ENCODE measurements at places on chromosomes 6 and 20. TPM values are rescaled to one million over a fixed set of nuclear protein-coding genes. Genes with fewer than 3 reads are reported as not detected.

Gene TRAPPC3L
- not detected for total RNA-seq

Gene BMP6
- 3.4 TPM for total RNA-seq

Gene TAF4
- total RNA-seq, result 35.9 TPM

Gene MOXD1
- 8.9 TPM for total RNA-seq

Gene BMP5
- total RNA-seq, result 1.7 TPM

Gene CDS2
- total RNA-seq, result 57.5 TPM

Gene OLIG3
- not detected for total RNA-seq

Gene SLC22A23
- 17.1 TPM for total RNA-seq

Gene RIPOR2
- 4.0 TPM for total RNA-seq

GRCh38 chr6:53593001-53593488 is 48.1 kb upstream of the GCLC start:
- H3K27ac ChIP-seq, result no peak overlapping the region
- no peaks in the 10 kb centered on the region for H3K27me3 ChIP-seq
- H3K36me3 ChIP-seq, result no peaks in the 10 kb centered on the region

DNA sequence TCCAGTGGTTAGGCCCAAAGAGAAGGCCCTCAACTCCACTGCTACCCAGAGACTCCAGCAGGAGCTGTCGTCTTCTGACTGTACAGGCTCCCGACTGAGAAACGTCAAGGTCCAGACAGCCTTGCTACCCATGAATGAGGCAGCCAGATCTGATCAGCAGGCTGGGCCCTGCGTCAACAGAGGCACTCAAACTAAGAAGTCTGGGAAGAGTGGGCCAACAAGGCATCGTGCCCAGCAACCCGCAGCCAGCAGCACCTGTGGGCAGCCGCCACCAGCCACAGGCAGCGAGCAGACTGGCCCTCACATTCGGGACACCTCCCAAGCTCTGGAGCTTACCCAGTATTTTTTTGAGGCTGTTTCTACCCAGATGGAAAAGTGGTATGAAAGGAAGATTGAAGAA is 8.1 kb downstream of the LYRM2 start:
- H3K4me3 ChIP-seq, result no peak overlapping the region
- no peak for DNase-seq
- H3K4me1 ChIP-seq, result no peaks in the 10 kb centered on the region

DNA sequence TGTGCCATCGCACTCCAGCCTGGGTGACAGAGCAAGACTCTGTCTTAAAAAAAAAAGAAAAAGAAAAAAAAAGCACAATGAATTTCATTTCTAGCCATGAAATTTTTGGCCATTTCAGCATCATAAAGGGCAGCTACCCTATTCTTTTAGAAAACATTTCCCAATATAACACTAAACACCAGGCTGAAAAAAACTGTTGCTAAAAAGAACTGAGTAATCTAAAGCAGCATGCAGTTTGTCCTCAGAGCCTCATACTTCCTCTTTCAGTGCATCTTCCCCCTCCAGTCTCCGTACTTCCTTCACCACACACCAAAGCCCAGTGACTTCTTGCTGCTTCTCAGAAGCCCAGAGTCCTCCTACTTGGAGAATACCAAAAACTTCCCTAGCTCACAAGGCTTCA is 5.6 kb upstream of the IFNGR1 start:
- no peaks in the 10 kb centered on the region for H3K36me3 ChIP-seq
- no peaks in the 10 kb centered on the region for H3K27me3 ChIP-seq
- peaks cover 8% of the 10 kb centered on the region for H3K4me1 ChIP-seq
- H3K27ac ChIP-seq, result no peak overlapping the region

- no peaks in the 10 kb centered on the region for H3K27me3 ChIP-seq
- H3K36me3 ChIP-seq, result no peaks in the 10 kb centered on the region
- no peak for DNase-seq
- peaks cover 14% of the 10 kb centered on the region for H3K4me1 ChIP-seq
Observed at GRCh38 chr6:141267420-141267819, 865.3 kb upstream of the GJE1 start.

- H3K27ac ChIP-seq, result peak overlapping the region; percentile 94
- H3K4me3 ChIP-seq, result peak overlapping the region; percentile 82
- DNase-seq, result no peak
Observed at GRCh38 chr6:27091661-27092315, 155.7 kb upstream of the PRSS16 start.

- no peak overlapping the region for H3K27ac ChIP-seq
- H3K4me3 ChIP-seq, result no peak overlapping the region
- H3K36me3 ChIP-seq, result no peaks in the 10 kb centered on the region
- no peak for DNase-seq
Observed at GRCh38 chr20:54115172-54115854, 44.9 kb upstream of the BCAS1 start.

DNA sequence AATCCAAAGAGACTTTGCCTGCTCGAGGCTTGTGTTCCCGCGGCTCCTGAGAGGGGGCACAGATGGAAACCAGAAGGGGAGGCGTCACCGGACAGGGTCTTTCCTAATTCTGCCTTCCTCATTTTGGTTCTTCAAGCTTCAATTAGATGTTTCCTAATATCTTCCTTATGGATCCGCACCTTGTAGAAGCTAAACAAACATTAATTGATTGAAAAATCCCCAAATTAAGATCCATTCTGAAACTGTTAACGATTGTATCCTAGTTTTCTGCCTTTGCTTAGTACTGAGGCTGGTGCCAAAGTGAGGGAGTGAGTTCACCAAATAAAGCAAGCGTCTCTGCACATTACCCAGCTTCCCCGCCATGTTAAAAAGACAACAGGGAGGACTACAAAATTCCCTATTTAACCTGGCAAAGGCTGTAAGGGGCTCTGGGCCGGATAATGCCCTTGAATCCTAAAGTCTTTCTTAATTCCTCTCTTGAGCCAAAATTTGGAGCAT is 123.2 kb downstream of the GPX5 start:
- peak overlapping the region; percentile 89 for H3K4me3 ChIP-seq
- H3K27me3 ChIP-seq, result peaks cover 7% of the 10 kb centered on the region
- H3K36me3 ChIP-seq, result no peaks in the 10 kb centered on the region

DNA sequence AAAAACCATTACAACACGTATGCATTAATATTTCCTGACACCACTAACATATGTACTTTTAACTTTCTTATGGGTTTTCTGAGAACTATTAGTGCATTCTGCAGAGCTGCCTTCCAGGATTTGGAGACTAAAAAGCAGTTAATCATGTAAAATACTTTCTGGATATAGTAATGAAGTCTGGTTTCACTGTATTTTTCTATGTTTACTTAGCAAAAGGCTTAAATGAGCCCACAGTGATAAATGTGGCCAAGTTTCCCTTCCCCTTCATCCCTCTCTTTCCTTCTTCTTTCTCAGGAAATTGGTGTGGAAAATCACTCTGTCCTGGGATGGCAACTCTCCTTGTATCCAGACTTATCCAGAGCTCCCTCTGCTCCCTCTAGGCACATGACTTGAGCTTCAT is 29.7 kb upstream of the ENPP1 start:
- H3K36me3 ChIP-seq, result no peaks in the 10 kb centered on the region
- DNase-seq, result no peak
- no peak overlapping the region for H3K27ac ChIP-seq
- no peaks in the 10 kb centered on the region for H3K4me1 ChIP-seq

DNA sequence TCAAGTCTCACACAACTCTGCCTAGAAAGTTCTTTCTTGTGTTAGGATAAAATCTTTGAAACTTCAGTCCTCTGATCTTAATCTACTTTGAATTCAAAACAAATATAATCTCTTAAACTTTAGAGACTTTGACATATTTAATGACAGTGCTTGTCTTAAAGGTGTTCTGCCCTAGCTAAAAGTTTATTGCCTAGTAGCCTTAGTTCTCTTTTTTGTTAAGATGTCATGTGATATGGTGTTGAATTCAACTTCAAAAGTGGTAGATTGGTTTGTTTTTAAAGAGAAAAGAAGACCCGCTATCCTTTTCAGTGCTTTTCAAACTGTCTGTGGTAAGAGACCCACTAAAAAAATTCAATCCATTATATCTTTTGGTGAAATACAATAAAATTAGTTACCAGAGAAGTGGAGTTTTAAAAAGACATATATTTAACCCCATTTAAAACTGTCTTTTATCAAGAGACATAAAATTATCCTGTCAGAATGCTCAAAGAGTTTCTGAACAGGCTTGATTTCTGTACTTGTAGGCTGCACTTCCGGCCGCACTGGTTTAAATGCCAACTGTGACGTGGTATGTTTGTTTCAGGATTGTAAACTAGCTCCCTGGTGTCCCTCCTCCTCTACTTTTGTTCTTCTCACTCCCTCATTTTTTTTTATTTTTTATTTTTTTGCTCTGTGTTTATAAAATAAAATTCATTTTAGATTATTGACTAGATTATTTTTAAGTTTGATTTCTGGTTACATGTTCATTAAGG is 76.5 kb downstream of the QKI start:
- no peaks in the 10 kb centered on the region for H3K27me3 ChIP-seq
- peaks cover 10% of the 10 kb centered on the region for H3K4me1 ChIP-seq
- no peak overlapping the region for H3K4me3 ChIP-seq
- no peaks in the 10 kb centered on the region for H3K36me3 ChIP-seq

GRCh38 chr6:146028851-146029572 is at the start of gene GRM1:
Gene GRM1 (plus strand): TSS chr6:146029062. CDS start chr6:146029518, 456 bp downstream.
- peaks cover 6% of the 10 kb centered on the region for H3K4me1 ChIP-seq
- no peak within 1 kb of the TSS for H3K27ac ChIP-seq
- no peak for DNase-seq
- no peaks in the 10 kb centered on the region for H3K36me3 ChIP-seq
- peaks cover 53% of the 10 kb centered on the region for H3K27me3 ChIP-seq

DNA sequence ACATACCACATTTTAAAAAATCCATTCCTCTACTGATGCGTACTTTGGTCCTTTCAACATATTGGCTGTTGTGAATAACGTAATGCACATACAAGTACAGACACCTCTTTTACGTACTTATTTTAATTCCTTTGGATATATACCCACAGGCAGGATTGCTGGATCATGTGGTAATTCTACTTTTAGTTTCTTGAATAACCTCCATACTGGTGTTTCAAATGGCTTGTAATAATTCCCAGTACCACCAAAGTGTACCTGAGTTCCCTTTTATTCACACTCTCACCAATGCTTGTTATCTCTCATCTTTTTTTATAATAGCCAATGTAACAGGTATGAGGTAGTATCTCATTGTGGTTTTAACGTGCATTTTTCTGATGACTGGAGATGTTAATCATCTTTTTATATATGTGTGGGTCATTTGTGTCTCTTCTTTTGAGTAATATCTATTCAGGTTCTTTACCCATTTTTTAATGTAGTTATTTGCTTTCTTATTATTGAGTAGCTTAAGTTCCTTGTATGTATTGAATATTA is 191.9 kb downstream of the ADGB start:
- H3K4me3 ChIP-seq, result no peak overlapping the region
- H3K36me3 ChIP-seq, result peaks cover 3% of the 10 kb centered on the region
- no peak overlapping the region for H3K27ac ChIP-seq
- no peak for DNase-seq
- peaks cover 3% of the 10 kb centered on the region for H3K27me3 ChIP-seq
- H3K4me1 ChIP-seq, result peaks cover 2% of the 10 kb centered on the region

GRCh38 chr20:32556312-32557184 is 28.6 kb downstream of the NOL4L start:
- no peak overlapping the region for H3K27ac ChIP-seq
- H3K36me3 ChIP-seq, result no peaks in the 10 kb centered on the region
- H3K27me3 ChIP-seq, result peaks cover 22% of the 10 kb centered on the region
- H3K4me3 ChIP-seq, result no peak overlapping the region
- no peak for DNase-seq

DNA sequence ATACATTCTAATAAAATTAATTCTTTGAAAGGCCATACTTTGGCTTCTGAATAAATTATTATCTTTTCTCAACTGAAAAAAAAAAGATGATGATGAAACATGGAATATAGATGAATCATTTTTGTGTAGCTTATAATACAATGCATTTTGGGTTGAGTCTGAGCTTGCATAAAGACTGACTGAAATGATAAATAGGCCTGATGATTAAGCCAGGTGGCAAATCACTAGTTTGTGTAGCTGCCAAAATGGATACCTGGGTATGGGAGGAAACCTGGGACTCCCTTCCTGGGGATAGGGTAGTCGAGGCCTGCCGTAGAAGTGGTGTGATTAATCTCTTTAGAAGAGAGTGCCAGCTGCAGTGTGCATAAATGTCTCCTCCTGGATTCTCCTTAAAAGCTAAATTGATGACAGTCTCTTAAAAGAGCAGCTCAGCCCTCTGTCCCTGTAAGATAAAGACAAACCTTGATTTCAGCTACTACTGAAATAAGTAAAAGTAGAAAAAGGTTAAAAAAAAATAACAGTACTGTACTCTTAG is 275.1 kb downstream of the GRIK2 start:
- no peak for DNase-seq
- H3K36me3 ChIP-seq, result no peaks in the 10 kb centered on the region
- no peaks in the 10 kb centered on the region for H3K4me1 ChIP-seq
- no peaks in the 10 kb centered on the region for H3K27me3 ChIP-seq
- no peak overlapping the region for H3K4me3 ChIP-seq

DNA sequence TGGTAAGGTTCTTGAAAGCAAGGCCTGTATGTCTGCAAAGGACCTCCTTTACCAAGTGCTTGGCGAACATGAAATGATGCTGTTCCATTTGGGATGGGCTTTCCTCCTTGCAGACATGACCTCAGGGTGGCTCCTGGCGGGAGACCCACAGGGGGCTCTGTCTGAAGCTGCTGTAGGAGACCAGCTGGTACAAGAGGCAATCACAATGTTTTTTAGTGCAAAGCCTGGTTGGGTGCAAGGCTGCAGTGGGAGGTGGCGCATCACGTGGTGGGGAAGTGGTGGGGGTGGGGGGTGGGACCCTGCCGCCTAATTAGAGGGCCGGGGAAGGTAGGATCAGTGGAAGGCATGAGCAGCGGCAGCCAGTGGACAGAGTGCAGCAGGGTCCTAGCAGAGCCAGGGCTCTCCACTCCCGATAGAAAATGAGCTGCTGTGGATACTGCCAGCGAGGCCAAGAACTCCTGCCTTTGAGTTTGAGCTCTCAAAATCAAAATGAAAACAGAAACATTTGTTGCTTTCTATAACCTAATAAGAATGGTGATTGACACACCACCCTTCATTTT is 9.1 kb upstream of the ARMC2 start:
- H3K4me3 ChIP-seq, result no peak overlapping the region
- DNase-seq, result no peak
- H3K36me3 ChIP-seq, result no peaks in the 10 kb centered on the region
- H3K27me3 ChIP-seq, result peaks cover 57% of the 10 kb centered on the region
- no peak overlapping the region for H3K27ac ChIP-seq

GRCh38 chr6:157748839-157749571 is 74.0 kb upstream of the SNX9 start:
- no peak overlapping the region for H3K27ac ChIP-seq
- no peak for DNase-seq
- H3K4me3 ChIP-seq, result no peak overlapping the region
- H3K36me3 ChIP-seq, result no peaks in the 10 kb centered on the region
- no peaks in the 10 kb centered on the region for H3K27me3 ChIP-seq

DNA sequence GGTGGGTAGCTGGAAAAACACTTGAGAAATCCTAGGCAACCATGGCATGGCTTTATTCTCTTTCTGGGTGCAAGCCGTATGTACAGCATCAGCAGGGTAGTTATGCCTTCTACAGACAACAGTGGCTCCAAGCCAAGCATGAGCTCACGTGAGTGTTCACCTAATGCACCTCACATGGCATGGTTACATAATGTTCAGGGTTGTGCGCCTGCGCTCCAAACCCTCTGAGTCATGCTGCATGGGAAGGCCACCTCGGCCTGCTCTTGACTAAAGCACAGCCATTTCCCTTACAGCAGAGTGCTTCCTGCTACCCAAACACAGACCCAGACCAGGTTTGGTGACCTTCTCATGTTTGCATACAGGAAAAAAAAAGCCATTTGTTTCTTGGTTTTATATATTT is 96.2 kb downstream of the VIP start:
- no peaks in the 10 kb centered on the region for H3K36me3 ChIP-seq
- no peak for DNase-seq
- no peaks in the 10 kb centered on the region for H3K27me3 ChIP-seq
- no peak overlapping the region for H3K27ac ChIP-seq
- no peaks in the 10 kb centered on the region for H3K4me1 ChIP-seq

GRCh38 chr20:19723051-19723450 is 35.0 kb upstream of the RIN2 start:
- no peaks in the 10 kb centered on the region for H3K36me3 ChIP-seq
- H3K4me1 ChIP-seq, result no peaks in the 10 kb centered on the region
- H3K4me3 ChIP-seq, result no peak overlapping the region
